GF-D8 (cell line): ENCODE measurements at places on chromosomes 11 and 22.

GRCh38 chr11:114987186-114987760 lies 308.9 kb downstream of the NXPE2 start:
- DNase-seq, result no peak

DNA sequence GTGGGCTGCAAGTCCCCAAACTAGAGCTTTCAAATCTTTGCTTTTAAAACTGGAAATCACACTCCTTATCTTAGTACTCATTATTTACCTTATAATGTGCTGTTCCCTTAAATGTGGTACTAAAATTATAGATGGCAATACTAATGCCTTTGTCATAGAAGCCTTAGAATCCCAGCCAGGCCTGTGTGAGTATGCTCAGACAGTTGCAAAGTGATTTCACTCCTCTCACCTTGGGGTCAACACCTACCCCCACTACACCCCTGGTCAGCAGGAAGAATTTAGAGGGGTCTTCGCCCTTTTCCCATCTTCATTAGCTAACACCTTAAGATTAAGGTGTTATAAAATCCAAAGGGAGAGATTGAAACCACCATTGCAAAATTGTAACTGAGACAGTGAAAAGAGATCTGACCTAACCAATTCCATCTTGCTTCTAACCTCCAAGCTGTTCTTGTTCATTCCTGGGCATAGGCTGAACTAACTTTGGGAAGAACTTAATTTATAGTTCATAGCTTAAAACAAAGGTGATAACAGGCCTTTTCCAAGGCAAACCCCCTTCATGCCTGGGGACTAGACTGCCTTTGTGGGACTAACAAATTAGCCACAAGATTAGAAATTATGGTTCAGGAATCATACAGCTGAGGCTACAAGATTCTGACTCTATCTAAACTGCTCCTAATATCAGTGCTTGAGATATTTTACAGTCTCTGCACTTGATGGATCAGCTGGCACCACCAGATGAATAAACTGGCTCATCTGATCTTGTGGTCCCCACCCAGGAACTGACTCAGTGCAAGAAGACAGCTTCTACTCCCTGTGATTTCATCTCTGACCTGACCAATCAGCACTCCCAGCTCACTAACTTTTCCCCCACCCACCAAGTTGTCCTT lies 10.4 kb upstream of the MRPL17 start:
- DNase-seq, result no peak

DNA sequence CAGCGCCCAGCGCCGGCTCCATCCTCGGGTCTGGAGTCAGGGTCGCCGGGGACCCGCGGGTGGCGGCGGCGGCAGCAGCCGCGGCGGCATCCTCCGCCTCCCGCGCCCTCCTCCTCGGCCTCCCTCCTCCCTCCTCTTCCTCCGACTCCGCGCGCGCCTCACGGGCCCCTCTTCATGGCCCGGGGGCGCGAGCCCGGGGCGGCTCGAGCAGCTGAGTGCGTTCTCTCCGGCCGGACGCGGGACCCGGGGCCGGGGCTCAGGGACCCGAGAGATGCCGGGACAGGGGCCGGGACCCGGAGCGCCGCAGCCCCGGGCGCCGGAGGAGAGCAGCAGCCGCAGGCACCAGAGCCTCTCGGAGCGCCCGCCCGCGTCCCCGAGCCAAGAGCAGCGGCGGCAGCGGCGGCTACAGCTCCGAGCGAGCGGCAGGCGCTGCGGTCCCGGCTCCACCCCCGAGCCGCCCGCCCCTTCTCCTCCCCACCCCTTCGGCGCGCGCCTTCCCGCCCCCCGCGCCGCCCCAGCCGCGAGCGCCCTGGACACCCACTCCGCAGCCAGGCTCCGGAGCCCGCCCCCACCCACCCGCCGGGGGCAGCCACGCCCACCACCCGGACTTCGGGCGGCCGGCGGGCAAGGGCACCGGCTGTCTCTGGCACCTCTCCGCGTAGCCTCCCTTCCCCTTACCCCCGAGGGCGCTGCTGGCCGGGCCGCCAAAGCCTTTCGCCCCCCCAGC lies at the start of gene CHST1:
Gene CHST1 (minus strand): TSS at position 417 of the 727 bp plus-strand sequence. CDS start 14,699 bp downstream, outside the sequence.
- DNase-seq, result no peak

- no peak for DNase-seq
Measured at GRCh38 chr11:18013790-18014507, 1.1 kb upstream of the SERGEF start.

- no peak for DNase-seq
Measured at GRCh38 chr11:45726493-45727054, 61.2 kb upstream of the CHST1 start.

GRCh38 chr22:47172771-47173534 lies 410.5 kb downstream of the TBC1D22A start:
- no peak for DNase-seq

DNA sequence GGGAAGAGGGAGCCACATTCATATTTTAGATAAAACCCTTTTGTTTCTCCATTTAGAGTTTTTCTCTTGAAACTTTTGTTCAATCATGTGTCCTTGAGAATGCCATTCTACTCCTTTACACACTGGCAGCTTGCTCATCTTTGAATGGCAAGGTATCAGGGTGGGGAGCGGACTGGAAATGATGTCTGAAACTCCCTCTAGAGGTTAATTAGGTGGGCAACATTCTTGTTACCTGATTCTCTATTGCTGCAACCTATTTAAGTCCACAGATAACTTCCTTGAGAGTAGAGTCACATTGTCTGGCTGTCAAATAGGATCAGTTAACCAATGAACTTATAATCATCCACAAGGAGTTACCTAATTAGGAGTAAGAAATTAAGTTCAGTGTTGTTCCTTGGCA lies 533.6 kb upstream of the API5 start:
- DNase-seq, result no peak

DNA sequence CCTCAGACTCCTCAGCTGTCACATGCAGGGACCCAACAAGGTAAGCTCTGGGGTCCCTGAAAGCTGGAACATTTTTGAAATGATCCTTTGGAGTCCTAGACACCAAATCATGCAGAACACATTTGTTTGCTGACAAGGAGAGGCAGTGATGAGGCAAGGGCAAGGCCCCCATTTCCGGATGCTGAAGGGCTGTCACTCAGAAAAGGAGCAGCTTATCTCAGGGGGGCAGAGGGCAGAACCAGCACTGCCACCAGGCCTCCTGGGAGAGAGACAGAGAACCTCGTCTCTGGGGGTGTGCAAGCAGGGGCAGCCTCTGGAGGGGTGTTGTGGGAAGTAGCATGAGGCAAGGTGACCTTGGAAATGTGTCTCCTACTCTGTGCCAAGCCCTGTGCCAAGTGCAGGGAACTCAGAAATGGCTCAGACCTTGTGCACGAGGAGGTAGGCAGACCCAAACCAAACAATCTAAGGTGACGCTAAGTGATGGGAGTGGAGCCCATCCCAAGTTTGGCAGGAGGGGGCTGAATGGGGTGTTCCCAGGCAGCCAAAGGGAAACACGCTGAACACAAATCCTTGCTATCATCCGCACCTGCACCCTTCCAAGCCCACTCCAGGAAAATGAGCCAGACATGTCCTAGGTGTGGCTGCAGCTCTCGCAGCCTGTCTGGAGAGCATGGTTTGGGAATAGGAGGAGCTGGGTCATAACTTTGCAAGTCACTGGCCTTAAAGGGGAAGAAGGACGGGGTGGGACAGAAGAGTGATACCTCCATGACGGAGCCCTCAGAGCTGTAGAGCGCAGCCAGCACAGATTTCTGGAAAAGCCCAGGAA lies 94.2 kb downstream of the PDE2A start:
- DNase-seq, result no peak

GRCh38 chr11:26764315-26764714 lies 42.5 kb upstream of the SLC5A12 start:
- no peak for DNase-seq

- no peak for DNase-seq
Measured at GRCh38 chr22:40764763-40765441, 54.2 kb downstream of the SLC25A17 start.

- no peak for DNase-seq
Measured at GRCh38 chr22:44165286-44165874, 15.3 kb upstream of the PARVG start.

- DNase-seq, result no peak
Measured at GRCh38 chr11:134417871-134418840, 6.1 kb upstream of the B3GAT1 start.
